Left renal pelvis (tissue), 4 donors: ENCODE measurements at places on chromosomes 16 and 17. TPM values are rescaled to one million over a fixed set of nuclear protein-coding genes. Genes with fewer than 3 reads are reported as not detected.

DNA sequence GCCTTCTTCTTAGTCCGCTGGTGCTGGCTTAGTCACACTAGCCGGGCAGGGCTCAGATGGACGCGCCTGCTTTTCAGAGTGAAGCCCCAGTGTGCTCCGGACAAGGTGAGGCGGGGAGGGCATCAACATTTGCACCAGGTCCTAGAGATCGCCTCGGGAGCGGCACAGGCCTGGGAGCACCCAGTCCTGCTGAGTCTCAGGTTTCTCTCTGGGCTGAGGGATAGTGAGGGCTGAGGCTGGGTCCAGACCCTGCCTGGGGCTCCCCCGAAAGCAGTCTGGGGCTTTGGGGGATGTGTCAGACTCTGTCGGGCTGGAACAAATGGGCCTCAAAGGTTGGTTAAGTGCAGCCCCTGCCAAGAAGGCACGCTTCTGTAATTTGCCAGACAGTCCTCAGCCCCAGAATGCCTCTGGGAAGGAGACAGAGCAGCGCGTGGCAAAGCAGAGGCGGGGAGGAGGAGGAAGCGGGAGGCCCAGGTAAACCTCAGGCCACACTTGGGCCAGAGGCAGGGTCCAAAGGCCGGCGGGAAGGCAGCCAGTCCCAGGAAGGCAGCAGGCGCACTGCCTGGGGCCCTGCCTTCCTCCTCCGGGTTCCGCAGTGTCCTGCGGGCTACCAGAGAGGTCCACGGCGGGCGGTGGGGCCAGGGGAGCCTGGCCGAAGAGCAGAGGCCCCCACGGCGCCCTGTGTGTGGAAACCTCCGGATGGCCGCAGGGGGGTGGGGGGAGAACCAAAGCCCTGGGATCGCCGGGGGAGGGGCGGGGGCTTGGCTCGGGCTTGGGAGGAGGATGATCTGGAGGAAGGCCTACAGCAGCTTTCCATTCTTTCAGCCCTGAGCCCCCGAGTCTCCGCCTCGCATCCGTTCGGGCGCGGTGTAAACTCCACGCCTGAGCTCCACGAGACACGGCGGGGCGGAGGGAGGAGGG, 39.5 kb upstream of the ATP2A3 start:
- DNase-seq, result no peak

Gene SLC12A3
- 1.3 TPM for polyA plus RNA-seq

DNA sequence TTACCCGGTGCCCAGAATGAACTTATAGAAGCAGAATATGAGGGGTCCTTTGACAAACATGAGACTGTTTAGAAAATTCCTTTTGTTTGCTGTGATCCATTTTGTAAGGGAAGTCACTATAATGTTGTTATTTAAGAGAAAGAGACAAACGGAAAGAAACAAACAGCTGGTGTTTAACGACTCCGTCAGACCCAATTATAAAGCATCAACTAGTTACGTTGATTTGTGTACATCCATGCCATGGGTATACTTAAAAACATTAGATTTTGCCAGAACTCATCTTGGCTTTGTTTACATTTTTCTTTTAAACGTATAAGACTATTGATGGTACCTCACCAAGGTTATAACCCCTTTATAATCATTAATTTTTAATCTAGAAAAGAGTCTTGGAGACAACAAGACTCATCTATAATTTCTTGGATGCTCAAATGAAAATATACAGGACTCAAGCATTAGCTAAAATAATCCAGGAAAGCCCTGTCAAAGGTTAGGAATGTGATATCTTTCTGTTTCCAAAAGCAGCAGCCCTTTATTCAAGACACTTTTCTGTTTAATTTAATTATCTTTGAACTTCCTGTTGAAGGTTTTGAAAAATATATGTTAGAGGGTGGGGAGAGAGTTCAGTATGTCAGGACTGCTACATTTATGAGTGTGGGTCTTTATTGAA, 331.7 kb downstream of the WWOX start:
- no peak for DNase-seq

Gene SPHK1
- polyA plus RNA-seq, result 2.7 TPM

GRCh38 chr16:15976225-15976812, 26.9 kb downstream of the ABCC1 start:
- no peak for DNase-seq

GRCh38 chr16:66278604-66279262, 87.8 kb upstream of the CDH5 start:
- DNase-seq, result no peak

DNA sequence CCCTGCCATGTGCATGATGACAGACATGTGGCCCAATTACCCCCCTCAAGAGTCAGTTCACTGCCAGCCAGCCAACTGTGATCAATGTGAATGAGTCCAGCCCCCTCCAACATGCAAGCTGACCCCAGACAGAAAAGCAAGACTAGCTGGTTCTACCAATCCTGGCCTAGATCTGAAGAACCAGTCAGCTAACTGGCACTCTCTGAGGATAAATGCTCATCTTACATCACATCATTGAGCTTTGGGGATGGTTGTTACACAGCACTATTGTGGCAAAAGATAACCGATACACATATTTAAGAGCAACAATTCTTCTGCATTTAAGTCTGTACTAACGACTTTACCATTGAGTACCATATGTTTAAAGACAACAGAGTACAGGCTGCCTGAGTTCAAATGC, 106.7 kb downstream of the TOX3 start:
- no peak for DNase-seq

Gene PDILT
- 0.10 TPM for polyA plus RNA-seq

Gene CRYBA1
- polyA plus RNA-seq, result not detected

Gene PTGES3L
- 2.2 TPM for polyA plus RNA-seq

DNA sequence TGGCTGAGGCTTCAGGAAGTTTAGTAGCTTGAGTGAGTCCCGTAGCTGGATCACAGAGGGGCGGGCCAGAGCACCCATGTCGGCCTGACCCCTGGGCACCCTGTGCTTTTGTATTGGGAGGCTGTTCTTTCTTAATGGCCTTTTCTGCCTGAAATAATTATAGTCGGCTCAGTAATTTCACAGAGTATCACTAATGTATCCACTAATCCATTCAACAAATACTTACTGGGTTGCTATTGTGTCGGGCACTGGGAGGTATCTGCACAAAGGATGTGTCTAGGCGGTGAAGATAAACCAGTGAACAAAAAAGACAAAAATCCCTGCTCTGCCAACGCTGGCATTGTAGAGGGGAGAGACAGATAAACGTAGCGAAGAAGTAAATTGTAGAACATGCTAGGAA, 318.6 kb downstream of the FOXL1 start:
- no peak for DNase-seq

Gene FBXL16
- polyA plus RNA-seq, result 0.79 TPM

- DNase-seq, result no peak
Observed at GRCh38 chr16:47461598-47462266, 601 bp downstream of the PHKB start.

Gene CDH1
- 113 TPM for polyA plus RNA-seq

Gene LAT
- polyA plus RNA-seq, result 9.9 TPM

Gene KRTAP3-2
- polyA plus RNA-seq, result not detected

Gene CDRT15
- 0.76 TPM for polyA plus RNA-seq

- DNase-seq, result no peak
Observed at GRCh38 chr16:82535262-82535661, 91.5 kb upstream of the CDH13 start.

- no peak for DNase-seq
Observed at GRCh38 chr17:55769625-55770000, 18.8 kb downstream of the PCTP start.

Gene SECTM1
- polyA plus RNA-seq, result 2.0 TPM

DNA sequence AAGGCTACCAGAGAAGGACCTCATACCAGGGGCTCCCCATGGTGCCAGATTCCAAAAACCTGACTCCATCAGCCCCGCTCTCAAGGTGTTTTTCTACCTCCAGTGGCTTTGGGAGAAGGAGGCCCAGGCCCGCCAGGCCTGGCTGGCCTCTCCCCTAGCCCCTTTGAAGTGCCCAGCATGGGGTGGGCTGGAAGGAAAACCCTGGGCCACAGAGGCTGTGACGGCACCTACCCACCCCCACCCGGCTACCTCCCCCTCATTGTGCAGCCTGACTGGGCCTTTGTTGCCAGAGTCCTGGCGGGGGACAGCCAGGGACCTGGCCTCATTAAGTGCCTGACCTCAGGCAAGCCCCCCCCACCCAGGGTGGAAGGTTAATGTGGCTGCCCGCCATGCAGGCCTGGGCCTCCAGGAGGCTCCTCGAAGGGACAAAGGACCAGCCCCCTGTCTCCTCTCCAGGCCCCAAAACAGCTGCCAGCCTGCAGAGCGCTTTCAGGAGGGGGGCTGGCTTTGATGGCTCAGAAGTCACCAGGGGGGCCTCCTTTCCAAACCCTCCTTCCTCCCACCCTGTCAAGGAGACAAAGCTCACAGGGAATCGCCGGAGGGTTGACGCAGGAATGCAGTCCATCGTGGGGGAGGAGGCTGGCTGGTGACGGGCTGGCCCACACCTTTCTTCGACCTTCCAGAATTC, 159.4 kb downstream of the ZNF423 start:
- DNase-seq, result no peak

Gene GAA
- 35.5 TPM for polyA plus RNA-seq

DNA sequence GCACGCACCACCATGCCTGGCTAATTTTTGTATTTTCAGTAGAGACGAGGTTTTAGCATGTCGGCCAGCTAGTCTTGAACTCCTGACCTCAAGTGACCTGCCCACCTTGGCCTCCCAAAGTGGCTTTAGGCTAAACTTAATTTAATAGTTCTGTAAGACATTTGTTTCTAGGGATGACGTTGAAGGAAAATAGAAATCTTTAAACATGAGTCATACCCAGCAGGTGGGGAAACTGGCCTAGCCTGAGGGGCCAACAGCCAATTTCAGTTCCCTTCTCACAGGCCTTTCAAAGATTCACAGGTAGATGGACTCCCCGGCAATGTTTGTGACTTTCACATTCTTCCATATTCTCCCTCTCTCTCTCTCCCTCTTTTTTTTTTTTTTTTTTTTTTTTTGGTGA, 18.1 kb upstream of the ITPRIPL2 start:
- DNase-seq, result no peak

DNA sequence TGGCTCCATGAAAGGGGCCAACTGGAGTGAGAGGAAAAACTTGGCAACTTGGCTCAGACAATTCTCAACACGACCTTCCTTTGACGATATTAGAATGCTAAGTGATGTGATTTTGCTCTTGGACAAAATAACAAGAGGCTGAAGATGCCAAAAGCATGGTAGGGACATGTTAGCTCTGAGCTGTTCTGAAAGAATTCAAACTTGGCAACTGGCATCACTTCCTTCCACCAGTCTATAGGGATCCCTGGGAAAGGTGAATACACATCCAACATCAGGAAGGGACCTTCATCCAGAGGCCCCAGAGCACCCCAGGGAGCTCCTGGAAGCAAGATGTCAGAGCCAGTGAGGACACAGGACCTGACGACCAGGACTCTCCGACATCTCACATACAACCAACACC, 4.3 kb downstream of the KRT37 start:
- DNase-seq, result no peak

Gene MBTPS1
- 142 TPM for polyA plus RNA-seq

Gene TBC1D3C
- polyA plus RNA-seq, result 0.33 TPM

- DNase-seq, result no peak
Observed at GRCh38 chr17:8542599-8543502, 87.7 kb downstream of the MYH10 start.

Gene BPTF
- polyA plus RNA-seq, result 129 TPM

DNA sequence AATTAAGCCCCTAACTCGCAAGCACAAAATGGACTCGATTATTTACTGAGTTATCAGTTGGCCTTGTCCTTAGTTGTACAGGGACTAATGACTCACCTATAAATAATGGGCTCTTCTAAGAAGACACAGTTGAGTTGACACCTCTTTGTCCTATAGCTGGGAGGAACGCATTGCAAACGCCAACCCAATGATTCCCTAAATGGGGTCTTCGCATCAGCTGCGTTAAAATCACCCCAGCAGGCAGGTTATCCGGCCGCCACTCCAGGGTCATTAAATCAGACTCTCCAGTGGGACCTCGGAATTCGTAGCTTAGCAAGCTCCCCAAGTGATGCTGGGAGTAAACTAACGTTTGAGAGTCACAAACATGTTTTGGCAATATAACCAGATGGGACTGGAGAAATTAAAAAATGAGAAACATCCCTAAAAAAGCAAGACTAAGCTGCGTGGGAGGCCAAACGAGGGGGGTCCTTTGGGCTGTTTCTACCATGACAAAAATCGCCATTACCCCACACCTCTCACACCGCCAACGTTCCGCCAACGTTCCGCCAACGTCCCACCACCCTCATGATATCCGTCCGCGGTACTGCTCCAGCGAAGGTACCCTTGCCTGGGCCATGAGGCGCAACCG, 932 bp upstream of the NFE2L1 start:
- no peak for DNase-seq

- no peak for DNase-seq
Observed at GRCh38 chr17:78355045-78355641, 4.7 kb downstream of the SOCS3 start.

Gene CHST4
- polyA plus RNA-seq, result 0.26 TPM

Gene TBC1D3I
- not detected for polyA plus RNA-seq

GRCh38 chr16:27097800-27098230, 31.1 kb downstream of the C16orf82 start:
- DNase-seq, result no peak

- DNase-seq, result no peak
Observed at GRCh38 chr16:3012828-3013420, at the start of gene CLDN9. Gene CLDN9 (plus strand): TSS chr16:3012923. CDS start chr16:3013363, 440 bp downstream.

- no peak for DNase-seq
Observed at GRCh38 chr16:11980136-11980844, 3.8 kb downstream of the SNX29 start.

DNA sequence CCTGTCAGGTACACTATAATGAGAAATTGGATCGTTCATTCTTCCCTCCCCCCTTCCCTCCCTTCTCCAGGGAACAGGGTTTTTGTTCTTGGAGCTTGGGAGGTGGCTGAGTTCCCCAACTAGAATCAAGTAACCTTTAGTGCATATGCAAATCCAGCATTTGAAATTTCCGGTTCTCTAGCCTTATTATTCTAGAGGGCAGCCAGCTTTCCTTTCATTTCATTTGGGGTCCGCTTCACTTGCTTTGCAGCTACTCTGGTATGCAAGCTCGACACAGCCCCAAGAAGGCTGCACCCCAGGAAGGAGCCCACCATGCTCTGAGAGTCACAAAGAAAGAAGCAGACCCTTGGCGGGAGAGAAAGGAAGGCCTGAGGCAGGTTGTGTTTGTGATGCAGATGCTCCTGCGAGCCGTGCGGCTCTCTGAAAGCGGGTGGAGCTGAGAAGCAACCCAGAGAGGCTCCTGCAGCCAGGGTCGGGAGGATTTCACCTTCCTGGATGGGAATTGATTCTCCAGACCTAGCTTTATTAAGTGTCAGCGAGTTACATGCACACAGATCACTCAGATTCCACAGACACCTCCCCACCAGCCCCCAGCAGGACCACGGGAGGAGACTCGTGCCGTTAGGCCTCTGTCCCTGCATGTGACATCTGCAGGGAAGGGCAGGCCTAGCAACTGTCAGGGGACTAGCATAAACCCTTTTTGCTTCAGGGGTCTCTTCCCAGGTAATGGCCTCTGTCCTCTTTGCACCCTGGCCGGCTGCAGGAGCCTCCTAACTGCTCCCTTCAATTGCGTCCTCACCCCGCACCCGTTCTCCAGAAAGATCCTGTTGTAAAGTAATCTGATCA, 34.5 kb downstream of the PMM2 start:
- DNase-seq, result no peak

GRCh38 chr16:54942353-54942943, 11.8 kb downstream of the IRX5 start:
- DNase-seq, result no peak

GRCh38 chr16:66787427-66787826, 14.0 kb downstream of the TERB1 start:
- DNase-seq, result no peak

- DNase-seq, result no peak
Observed at GRCh38 chr17:39144416-39144840, 7.0 kb downstream of the PLXDC1 start.

Gene HEATR9
- polyA plus RNA-seq, result 0.18 TPM

- DNase-seq, result no peak
Observed at GRCh38 chr16:70751593-70751992, 49.4 kb downstream of the VAC14 start.

Gene MPP2
- polyA plus RNA-seq, result 6.1 TPM
